NCI-H2029 treated with DMSO at 0.1 percent for 48 hours (cell line): ENCODE measurements at places on chromosomes 5 and 9.

DNA sequence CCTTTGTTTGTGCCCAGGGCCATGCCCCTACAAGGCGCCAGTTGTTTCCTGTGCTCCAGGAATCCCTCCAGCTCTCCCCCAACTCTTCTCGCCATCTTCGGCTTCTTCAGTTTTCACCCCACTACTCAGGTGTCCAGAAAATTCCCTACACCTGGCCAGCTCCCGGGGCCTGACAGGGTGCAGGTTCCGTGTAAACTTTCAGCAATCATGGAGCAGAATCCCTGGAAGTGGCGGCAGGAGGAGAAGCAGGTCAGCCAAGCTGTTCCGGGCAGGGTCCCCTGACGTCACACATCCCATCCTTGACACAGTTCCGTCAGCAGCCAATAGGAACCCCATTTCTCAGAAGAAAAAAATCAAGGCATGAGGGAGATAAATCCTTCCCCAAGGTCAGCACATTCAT, 12.2 kb upstream of the ADGRD2 start:
- no peak for DNase-seq

GRCh38 chr5:89722538-89722937, 687.0 kb downstream of the CETN3 start:
- DNase-seq = no peak

- DNase-seq = no peak
Observed at GRCh38 chr5:154372661-154373060, 73.1 kb upstream of the SAP30L start.

DNA sequence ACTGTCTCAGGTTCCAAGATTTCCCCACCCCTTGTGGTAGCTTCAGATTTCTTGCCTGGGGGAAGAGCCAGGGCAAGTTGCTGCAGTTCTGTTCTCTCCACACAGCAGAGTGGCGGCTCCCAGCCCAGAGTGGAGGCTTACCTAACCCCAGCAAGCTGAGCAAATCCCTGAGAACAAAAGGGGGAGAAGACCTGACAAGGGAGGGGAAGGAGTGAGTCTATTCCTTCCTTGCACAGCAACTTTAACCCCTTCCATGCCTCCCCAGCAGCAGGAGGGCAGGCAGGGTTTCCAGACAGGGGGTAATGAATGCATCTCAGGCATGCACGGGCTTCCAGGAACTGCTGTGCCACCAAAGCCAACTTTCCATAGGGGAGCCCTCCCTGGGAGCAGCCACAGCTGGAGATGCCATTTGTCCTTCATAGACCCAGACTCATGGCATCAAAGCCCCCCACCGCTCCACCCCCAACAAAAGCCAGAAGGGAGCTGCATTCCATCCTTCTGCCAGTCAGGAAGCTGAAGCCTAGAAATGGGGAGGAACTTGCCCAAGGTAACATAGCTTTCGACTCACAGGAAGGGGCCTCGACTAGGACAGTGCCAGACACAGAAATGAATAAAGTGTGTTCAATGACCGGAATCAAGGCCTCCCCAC, 28.8 kb upstream of the FAT2 start:
- no peak for DNase-seq

GRCh38 chr9:8821910-8822666, 1022.5 kb upstream of the DMAC1 start:
- DNase-seq = no peak

DNA sequence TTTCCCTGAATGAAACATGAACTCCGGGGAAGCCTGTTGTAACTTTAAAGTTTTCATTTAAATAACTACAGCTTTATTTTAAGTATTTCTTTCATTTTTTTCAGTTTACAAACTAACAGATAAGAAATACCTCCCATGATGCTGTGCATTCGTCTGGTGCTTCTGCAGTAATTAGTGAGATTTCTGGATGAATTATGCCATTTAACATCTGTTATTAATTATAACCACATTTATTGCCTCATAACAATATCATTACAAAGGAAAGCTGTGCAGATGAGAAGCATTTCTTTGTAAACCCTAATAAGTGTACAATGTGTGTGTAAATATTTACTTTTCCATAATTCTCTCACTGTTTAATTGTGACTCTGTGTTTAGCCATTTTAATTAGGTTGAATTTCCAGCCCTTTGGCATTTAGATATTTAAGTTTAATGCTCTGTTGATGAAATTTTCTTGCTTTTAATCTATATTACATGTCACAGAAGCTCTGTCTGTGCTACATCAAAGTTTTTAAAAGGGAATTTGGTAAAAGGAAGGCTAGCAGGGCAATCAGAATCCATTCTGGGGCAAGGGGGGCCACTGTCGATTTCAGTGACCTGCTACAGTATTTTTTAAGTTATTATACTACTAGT, 418.0 kb downstream of the SPATA31D1 start:
- DNase-seq = no peak

DNA sequence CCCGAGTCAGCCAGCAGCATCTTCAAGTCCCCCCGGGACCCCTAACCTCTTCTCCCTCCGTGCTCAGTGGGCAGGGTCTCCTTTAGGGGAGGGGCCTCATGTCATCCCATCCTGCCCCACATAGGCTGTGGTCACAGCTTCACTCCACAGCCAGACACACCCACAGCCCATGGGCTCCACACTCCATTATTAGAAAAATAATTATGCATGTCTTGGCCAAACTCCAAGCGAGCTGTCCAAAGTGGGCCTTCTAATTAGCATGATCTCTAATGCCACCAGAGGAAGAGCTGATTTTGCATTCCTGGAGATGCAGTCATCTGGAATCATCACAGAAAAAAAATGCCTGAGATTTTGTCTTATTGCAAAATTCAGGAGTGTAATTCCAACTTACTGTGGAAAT, 418.2 kb downstream of the IRX2 start:
- no peak for DNase-seq
